NCI-H2081 treated with DMSO at 0.1 percent for 48 hours (cell line): ENCODE measurements at places on chromosomes 7 and 10.

DNA sequence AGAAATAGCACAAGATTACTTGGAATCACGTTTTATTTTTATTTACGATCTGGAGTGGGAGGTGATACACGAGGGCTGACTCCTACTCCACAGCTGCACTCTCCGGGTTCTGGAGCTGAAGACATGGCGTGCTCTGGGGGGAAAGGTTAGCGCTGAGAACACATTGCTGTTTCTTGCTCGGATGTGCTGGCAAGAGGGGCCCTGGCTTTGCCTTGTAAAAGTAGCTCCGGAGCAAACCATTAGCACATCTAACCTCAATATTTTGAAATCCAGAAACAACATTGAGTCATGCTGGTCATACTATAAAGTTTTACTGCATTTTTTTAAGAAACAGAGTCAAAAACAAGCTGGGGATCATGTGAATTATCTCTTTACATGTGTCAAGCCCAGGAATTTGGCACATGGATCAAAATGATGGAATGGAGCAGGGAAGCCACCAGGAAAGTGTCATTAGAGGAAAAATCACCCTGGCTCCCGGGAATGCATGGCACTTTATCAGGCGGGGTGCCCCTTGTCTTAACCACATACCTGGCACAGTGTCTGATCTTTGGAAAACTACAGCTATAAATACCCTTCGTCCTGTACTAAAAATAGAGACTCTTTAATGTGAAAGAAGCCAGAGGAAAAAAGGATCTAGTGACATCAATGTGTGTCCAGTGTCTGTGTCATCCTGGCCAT lies 31.6 kb upstream of the LYZL1 start:
- no peak for DNase-seq

DNA sequence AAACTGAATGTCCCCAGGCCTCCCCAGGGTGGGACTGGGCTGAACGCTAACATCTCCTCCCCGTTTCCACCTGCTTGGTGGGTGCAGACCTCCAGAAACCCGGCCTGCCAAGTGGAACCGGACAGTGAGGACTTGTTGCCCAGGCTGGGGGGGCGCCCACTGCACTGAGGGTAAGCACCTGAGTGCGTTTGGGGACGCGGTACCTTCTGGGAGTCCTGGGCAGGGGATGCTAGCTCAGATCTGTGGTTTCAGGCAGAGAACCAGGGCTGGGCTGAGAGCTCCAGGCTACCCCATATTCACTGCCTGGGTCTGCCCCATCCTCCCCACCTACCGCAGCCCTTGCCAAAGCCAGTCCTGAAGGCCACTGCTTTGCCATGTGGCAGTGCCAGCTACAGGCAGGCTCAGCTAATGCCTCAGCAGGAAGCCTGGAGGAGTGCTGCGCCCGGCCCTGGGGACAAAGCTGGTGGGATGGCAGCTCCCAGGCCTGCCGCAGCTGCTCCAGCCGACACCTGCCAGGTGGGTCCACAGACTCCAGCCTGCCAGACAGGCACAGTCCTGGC lies 3.5 kb upstream of the ZNF467 start:
- no peak for DNase-seq

- DNase-seq = no peak
Measured at GRCh38 chr7:5625938-5626337, 155.5 kb downstream of the RNF216 start.

DNA sequence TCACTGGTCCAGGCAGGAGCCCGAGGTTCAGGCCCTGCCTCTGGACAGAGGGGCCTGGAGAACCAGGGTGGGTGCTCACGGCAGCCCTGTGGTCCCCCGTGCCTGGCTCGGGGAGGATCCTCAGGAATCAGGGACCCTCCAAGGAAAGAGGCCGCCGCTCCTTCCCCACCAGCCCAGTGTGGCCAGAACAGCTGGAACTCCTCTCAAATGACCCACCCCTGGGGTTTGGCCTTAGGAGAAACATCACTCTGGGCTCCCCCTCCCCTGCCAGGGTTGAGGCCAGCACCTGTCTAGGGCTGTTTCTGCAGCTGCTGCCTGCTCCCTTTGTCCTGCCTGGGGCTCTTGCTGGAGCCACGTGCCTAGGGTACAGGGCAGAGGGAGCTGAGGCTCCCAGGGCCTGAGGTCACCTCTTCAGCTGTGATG lies 161.0 kb downstream of the RNF216 start:
- no peak for DNase-seq

DNA sequence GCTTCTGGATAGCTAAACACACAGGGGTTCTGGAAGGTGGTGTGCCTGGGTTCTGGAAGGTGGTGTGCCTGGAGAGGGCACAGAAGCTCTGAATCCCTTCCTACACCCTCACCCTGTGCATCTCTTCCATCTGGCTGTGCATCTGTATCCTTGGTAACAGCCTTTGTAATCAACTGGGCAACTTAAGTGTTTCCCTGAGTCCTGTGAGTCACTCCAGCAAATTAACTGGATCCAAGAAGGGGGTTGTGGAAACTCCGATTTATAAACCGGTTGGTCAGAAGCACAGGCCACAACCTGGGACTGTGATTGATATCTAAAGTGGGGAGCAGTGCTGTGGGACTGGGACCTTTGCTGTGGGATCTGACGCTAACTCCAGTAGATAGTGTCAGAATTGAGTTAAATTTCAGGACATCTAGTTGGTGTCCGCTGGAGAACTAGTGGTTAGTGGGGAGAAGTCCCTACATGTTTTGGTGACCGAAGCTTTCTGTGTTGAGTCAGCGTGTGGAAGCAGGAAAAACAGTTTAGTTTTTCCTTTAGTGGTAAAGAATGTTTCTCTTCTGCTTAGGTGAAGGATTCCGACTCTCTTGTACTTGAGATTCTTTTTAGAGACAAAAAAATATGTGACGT lies 228.1 kb downstream of the BMPER start:
- no peak for DNase-seq

DNA sequence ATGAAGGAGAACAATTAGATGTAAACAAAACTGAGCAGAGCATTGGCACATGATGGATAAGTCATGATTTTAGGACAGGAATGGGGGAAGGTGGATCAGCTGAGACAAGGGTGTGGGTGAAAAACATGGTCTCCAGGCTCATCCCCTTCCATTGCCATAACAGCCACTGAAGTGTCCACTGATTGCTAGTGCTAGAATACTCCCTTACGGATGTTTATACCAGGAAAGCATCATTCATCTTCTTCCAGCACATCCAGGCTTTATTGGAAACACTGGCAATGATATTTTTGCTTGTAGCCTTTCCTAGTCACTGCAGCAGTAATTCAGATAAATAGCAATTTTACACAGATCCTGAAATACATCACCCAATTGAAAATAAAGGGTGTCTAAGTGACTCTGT lies 259.5 kb downstream of the PLXDC2 start:
- no peak for DNase-seq

DNA sequence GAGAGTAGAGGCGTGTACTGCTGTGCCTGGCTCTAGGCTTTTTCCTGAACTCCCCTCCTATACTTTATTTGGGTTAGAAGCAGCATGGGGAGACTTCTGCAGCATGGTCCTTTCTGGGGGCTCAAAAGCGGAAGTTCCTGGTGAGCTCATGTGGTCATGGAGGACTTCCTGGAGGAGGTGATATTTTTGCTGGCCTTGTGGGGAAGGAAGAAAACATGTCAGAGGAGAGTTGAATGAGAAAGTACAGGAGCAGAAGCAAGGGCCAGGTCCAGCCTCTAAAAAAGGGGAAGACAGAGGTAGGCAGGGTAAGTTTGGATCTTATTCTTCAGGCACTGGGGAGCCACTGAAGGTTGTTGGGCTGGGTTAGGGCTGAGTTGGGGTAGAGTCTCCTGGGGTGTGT lies 45.5 kb downstream of the CASTOR2 start:
- no peak for DNase-seq

DNA sequence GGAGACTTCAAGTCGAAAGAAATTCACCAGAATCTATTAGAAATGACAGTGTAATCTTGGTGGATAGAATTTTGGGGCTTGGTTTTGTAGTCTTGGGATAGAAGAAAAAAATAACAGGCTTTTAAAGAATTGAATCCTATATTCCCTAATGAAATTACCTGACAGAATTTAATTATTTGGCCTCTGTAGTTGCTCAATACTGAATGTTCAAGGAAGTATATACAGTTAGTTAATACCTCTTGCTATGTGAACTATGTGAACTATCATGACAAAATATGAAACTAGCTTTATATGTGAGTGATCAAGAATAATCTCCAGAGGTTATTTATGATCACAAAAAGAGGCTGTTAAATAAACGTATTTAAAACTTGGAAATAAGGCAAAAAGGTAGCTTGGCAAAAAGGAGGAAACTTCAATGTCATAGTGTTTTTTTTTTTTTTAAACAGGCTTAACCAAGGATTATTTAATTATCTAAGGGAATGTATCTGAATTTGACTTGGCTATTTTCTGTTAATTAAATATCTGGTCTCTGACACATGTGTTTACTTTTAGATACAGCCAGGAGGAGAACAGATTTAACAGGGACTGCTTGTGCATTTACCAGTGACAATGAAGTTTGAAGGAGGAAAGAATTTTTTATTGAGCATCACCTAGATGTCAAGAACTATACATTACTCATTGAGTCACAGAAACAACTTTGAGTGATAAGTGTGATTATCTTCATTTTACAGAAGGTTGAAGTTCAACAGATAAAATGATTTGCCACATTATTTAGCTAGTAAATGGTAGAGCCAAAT lies 11.5 kb upstream of the CASD1 start:
- no peak for DNase-seq

DNA sequence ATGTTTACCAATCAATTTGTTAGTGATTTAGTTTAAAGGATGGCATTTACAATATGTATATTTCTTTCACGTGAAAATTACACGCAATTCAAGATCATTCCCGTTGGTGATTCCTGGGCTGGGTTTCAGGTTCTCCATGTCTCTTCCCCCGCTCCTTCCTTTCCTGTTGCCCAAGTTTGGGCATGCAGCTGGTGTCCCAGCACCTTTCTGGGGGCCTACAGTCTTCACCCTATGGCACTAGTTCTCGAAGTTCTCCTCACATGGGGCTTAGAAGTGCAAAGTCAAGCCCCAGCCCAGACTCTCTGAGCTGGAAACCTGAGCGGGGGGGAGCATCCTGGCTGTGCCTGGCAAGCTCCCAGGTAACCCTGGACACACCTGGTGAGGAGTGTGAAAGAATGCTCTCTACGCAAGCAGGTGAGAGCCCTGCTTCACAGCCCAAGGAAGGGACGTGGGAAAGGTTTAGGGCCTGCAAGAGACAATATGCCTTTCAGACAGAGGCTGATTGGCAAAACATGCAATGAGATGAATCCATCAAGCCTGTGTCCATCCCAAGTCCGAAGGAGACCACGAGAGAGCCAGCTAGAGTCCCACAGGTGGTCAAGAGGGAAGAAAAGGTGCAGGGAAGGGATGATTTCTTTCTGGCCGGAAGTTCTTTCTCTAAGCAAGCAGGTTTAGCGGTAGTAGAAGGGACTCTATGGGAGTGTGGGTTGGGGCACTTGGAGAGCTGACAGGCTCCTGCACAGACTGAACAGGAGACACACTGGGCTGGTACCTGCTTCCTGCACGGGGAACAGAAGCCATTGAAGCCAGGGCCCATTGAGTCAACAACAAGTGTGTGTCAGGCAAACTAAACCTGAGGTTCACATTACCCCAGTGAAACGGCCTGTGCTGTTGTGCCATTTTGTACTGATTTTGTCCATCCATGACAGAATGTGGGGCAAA lies 131.1 kb downstream of the ADARB2 start:
- no peak for DNase-seq

DNA sequence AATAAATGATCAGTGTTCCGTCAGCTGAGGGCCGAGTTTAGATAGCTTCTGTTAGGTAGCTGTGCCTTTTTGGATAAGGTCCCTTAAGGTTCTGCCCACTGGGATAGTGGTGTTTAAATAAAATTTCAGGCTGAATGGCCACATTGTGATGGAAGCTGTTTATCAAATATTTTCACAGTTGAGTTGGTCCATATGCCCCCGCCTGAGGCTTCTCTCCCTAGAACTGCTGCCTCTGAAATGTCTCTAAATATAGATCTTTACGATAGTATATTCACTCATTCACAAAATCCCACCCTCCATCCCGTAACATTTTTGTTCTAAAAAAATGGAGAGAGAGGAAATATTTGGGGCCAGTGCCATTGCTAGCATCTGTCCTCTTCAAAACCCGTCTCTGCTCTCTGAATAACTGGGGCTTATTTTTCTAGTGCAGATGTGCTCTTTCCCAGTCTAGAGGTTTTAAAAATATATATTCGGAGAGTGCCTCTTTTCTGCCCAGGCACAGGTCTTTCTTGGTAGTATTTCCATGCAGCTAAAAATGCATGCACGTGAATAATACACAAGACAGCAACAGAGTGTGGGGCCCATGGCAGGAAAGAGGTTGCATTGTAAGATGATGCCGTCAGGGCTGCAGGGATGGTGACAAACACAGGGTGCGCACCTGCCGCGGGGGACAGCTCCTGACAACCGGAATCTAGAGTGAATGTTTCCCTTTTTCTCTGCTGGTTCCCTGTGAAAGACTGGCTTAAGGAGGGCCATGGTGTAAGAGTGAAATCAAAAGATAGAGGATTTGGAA lies 105.4 kb upstream of the BTBD16 start:
- no peak for DNase-seq

DNA sequence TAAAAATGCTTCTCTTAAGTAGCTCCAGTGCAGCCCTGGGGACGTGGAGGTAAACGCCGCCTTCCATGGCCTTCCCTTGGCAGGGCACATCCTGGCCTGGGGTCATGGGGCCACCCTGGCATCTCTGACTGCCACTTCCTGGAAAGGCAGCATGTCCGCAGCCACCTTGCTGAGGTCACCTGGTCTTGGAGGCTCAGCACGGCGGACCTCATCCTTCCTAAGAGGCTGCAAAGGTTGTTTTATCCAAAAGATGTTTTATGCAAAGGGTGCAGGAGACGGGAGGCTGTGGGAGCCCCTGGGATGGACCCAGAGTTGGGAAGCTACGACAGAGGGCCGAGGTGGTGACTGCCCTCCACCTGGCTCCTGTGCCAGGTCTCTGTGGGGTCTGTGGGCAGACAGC lies 106.0 kb downstream of the TCERG1L start:
- DNase-seq = no peak

DNA sequence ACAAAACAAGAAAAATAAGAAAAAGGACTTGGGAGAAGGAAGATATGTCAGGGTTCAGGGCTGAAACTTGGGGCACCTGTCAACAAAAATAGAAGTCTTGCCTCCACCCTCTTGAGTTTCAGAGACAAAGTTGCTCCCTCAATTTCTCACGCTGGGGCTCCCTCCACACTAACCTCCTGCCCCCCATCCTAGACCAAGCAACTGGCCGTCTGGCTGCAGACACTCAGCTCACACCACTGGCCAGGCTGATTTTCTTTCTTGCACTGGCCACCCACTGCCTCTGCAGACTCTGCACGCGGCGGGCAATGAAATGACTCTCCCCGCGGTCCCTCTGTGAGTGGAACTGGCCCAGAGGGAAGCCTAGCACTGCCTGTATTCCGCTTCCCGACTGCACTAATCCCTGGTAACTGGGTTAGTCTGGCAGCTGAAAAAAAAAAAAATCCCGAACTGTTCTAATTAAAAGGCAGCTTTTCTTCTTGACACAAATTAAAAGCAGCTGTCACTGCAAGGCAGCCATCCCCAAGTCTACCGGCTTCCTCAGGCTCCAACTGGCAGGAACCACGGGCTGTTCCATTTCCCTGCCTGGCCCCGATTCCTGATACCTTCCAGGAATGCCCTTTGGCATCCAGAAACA lies 83.5 kb downstream of the SPDYE5 start:
- no peak for DNase-seq

- DNase-seq = no peak
Measured at GRCh38 chr10:86439544-86439943, 72.9 kb upstream of the GRID1 start.

GRCh38 chr10:11721806-11722205 lies 20.4 kb upstream of the ECHDC3 start:
- no peak for DNase-seq

GRCh38 chr10:15451137-15452094 lies 80.3 kb upstream of the FAM171A1 start:
- DNase-seq = no peak
